Activated naive CD8-positive, alpha-beta T cell treated with anti-CD3 and anti-CD28 coated beads, Interleukin-2, amount 10 ng/mL, durations not matched to agents 7 days and 5 days (primary cell): ENCODE measurements at places on chromosomes 3 and 15.

- DNase-seq = no peak
Observed at GRCh38 chr3:30286811-30287210, 319.6 kb upstream of the TGFBR2 start.

GRCh38 chr15:37134244-37134643, 33.9 kb upstream of the MEIS2 start:
- no peak for DNase-seq

- no peak for DNase-seq
Observed at GRCh38 chr3:12222775-12223485, 64.2 kb upstream of the TIMP4 start.

GRCh38 chr3:42077785-42078184, 13.4 kb upstream of the TRAK1 start:
- no peak for DNase-seq

DNA sequence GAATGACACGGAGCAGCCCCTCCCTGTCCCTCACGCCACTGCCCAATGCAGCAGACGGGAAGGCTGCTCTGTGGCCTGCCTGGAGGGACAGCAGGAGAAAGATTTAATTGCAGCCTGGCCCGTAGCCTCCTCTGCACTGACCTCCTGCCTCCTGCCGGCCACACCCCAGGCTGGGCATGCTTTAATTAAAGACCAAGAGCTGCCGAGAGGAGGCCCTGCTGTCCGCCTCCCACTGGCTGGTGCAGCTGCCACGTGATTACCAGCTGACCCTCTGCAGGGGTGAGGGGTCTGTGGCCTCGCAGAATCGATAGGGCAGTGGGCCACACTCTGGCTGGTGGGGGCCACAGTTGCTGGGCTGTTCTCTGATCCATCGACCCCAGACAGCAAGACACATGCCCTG, 100.2 kb upstream of the PRR23E start:
- no peak for DNase-seq
